Foreskin keratinocyte (primary cell): ENCODE measurements at places on chromosomes 6 and 20.

- DNase-seq = no peak
These were observed 117.5 kb downstream of the SOX4 start for GRCh38 chr6:21710908-21711627.

- DNase-seq = no peak
These were observed 195.8 kb upstream of the ARG1 start for GRCh38 chr6:131377112-131377705.

- no peak for DNase-seq
These were observed 57.0 kb upstream of the EPB41L1 start for GRCh38 chr20:36097337-36098151.

GRCh38 chr6:15131651-15132061, 114.2 kb upstream of the JARID2 start:
- DNase-seq = no peak
